ENCODE measurements at places on chromosomes 16 and 17. TPM values are rescaled to one million over a fixed set of nuclear protein-coding genes. Genes with fewer than 3 reads are reported as not detected.

The CDC6 gene
- 3.4 TPM for total RNA-seq

The P2RX5 gene
- 0.53 TPM for total RNA-seq

- DNase-seq = no peak
Observed at GRCh38 chr16:5895976-5896375, 798.4 kb upstream of the EEF2KMT start.

GRCh38 chr16:52718046-52718445, 171.1 kb upstream of the TOX3 start:
- no peak for DNase-seq

DNA sequence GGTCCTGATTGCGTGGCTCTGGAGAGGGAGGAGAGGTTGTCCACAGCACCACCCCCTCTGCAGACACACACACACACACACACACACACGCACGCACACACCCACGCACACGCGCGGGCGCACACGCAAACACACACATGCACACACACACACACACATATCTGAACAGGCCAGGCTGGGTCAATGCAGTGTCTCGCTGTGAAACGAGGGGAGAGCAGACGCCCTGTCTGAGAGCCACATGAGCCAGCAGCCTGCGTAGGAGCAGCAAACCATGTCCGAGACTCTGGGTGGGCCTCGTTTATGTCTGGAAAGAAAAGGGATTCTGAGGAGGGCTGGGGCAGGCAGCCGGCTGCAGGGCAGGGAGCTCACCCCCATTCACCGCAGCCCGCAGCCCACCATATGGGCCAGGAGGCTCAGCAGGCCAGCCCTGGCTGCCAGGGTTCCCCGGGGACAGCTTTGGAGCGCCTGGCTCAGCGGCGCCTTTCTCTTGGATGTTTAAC, 93.3 kb upstream of the TNRC6C start:
- DNase-seq = no peak

The GRIN2C gene
- total RNA-seq = under 0.01 TPM

The PTX4 gene
- under 0.01 TPM for total RNA-seq

The IGF2BP1 gene
- not detected for total RNA-seq

The NT5C gene
- 47.0 TPM for total RNA-seq

The CASKIN1 gene
- under 0.01 TPM for total RNA-seq

- peak; percentile 40 for DNase-seq
Observed at GRCh38 chr17:37650419-37651003, 7.3 kb upstream of the DDX52 start.

DNA sequence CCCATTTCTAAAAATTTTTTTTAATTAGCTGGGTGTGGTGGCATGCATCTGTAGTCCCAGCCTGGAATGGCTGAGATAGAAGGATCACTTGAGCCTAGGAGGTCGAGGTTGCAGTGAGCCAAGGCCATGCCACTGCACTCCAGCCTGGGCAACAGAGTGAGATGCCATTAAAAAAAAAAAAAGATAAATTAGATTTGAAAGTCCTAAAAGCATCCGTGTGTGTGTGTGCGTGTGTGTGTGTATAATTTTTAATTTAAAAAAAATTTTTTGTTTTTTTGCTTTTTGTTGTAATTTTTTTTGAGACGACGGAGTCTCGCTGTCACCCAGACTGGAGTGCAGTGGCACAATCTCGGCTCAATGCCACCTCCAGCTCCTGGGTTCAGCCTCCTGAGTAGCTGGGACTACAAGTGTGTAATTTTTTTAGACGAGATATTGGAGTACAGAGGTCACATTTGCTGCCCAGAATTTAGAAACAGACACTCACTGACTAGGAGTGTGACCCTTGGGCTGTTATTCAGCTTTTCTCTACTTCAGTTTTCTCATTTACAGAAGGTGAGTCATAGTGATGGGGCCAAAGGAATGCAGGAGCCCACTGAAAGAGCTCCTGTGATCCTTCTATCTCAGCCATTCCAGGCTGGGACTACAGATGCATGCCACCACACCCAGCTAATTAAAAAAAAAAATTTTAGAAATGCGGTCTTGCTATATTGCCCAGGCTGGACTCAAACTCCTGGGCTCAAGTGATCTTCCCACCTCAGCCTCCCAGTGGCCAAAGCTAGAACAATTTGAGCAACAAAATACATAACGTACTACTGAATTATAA, 25.5 kb upstream of the TBX4 start:
- no peak for DNase-seq

- peak; percentile 51 for DNase-seq
Observed at GRCh38 chr17:76005263-76006149, 4.9 kb downstream of the CDK3 start.

DNA sequence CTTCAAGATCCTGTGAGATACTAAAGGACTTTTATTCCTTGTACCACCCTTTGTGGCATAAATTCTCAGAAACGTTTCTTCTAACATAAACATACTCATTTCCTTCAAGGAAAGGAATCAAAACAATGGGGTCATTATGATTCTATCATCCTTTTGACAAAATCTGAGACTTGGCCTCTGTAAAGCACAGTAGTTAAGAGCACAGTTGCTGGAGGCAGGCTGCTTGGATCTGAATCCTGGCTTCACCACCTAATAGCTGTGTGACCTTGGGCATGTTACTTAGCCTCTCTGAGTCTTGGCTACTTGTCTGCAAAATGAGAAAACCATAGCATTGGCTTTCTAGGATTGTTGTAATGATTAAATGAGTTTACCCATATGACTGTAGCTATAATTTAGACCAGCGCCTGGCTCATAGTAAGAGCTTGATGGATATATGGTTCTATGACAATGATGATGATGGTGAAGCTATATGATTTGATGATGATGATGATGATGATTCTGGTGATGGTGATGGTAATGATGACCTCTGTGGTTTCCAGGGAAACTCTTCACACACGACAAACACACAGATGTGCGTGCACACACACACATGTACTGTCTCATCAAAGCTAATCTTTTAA, 6.1 kb upstream of the KRT31 start:
- no peak for DNase-seq

The SHCBP1 gene
- total RNA-seq = 0.90 TPM

The TVP23A gene
- not detected for total RNA-seq

DNA sequence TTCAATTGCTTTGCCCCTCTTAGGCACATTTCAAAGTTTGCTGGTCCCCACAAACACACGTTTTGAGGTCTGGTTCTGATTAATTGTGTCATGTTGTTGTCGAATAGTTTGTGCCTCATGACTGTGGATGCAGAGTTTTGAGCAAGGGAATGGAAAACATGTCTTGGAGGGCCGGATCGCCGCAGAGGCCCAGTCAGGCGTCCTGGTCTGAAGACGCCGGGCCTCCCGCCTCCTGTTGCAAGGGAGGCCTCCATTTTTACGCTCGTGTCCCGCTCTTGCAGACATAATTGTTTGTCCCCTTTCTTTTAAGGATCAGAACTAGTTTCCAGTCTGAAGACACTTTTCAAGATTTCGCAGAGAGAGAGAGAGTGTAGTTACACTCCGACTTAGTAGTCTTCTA, 3.2 kb downstream of the NTN1 start:
- DNase-seq = no peak
